ENCODE measurements at places on chromosomes 6 and 20. TPM values are rescaled to one million over a fixed set of nuclear protein-coding genes. Genes with fewer than 3 reads are reported as not detected.

- ATAC-seq, result no peak
Measured at GRCh38 chr20:63259734-63260460, 5.6 kb upstream of the NKAIN4 start.

Gene PRDM13
- total RNA-seq, result 0.13 TPM

Gene LY86
- not detected for total RNA-seq

- ATAC-seq, result no peak
Measured at GRCh38 chr20:60236613-60237012, 278.4 kb downstream of the CDH26 start.

DNA sequence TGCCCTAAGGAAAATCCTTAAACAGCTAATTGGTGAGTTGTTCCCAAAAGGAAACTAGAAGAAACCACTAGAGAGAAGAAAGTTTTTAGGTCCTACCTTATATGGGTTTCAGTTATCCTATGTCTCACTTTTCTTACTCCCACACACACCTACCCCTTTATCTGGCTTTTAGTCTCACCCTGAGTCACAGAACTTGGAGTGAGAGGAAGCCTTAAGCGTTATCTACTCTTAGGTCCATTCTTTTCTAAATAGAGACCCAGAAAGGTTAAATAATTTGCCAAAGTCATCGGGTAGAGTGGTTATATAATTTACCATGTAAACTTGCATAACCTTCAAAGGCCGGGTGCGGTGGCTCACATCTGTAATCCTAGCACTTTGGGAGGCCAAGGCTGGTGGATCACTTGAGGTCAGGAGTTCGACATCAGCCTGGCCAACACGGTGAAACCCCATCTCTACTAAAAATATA, 4.3 kb upstream of the RPP21 start:
- ATAC-seq, result no peak

- ATAC-seq, result no peak
Measured at GRCh38 chr6:136930528-136930927, 8.4 kb downstream of the SLC35D3 start.

GRCh38 chr20:44750081-44750805, 4.6 kb downstream of the KCNK15 start:
- no peak for ATAC-seq

DNA sequence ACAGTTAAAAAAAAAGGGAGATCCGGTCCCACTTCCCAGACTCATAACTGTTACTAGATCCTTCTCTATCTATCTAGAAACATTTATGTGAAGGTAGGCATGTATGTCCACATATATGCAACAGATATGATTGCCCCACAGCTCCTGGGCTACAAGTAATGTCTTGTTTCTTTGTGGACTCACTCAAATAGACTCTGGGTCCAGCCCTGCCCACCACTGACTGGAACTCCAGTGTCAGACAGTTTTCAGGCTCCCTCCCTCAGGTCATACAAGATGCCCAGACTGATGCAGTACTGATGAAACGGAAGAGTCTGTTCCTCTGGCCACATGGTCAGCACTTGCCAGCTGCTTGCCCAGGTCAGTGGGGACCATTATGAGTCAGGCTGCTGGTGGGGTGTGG, 30.8 kb upstream of the IER3 start:
- ATAC-seq, result peak; percentile 32

DNA sequence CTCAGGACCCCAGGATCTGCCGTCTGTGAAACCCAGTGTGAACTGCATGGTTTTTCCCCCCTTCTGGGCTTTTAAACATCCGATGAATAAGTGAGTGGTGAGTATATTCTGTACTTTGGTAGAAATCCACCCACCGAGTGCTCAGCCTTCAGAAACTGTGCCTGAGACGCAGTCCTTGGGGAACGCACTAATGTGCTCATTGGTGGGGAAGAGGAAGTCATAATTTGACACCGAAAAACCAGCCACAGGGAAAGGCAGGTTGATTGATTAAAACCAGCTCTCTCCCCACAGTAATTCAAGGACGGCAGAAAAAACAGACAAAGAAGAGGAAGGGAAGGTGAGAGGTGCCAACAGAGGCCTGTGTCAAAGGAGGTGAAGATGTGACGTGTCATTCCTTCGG, 21.7 kb downstream of the EDN3 start:
- ATAC-seq, result peak; percentile 42

Gene PCK1
- total RNA-seq, result 0.83 TPM

GRCh38 chr6:170095273-170095981, 195.5 kb downstream of the DLL1 start:
- no peak for ATAC-seq

DNA sequence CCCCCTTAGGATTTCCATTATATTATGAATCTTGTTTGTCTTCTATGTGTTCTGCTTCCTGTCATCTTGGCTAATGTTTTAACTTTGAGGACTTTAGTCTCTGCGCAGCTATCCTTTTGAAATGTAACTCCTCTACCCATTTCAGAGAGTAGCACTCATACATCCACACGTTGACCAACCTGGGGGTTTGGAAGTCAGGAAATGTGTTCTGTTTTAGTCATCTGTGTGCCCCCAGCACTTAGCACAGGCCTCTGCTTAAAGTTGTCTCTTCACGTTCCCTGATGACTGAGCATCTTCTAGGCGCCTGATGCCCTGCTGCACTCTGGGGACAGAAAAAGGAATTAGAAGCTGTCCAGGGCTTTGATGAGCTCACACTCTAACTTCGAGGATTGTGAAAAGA, 47.9 kb downstream of the HMGN3 start:
- no peak for ATAC-seq

DNA sequence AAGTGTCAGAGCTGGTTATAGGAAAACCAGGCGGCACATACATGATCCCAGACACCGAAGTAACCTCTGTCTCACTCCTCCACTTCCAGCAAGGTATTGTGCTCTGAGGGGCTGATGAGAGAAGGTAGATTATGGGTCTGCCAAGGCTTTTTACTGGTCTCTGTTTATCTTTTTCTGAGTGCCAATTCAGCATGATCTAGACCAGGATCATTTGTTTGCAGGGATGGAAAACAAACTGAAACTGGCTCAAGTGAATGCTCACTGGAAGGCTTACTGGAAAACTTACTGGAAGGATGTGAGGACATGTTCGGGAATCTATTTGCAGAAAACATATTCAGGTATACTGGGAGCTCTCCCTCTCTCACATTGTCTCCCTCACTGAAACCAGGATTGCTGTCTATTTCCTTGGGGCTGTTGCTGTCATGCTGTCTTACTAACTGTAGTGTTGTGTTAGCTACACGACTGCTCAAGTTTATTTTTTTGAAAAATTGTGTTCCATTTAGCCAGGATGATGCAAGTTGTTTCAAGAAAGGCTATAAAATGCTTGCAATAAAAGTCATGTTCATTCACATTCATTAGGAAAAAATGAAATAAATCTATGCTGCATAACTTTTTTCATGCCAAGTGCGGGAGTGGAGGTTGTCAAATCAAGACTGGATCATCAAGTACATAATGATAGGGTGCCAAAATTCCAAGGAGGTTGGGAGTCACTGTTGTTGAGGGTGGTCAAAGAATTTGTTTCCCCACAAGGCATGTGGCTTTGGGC, 37.0 kb downstream of the KLHL31 start:
- no peak for ATAC-seq

DNA sequence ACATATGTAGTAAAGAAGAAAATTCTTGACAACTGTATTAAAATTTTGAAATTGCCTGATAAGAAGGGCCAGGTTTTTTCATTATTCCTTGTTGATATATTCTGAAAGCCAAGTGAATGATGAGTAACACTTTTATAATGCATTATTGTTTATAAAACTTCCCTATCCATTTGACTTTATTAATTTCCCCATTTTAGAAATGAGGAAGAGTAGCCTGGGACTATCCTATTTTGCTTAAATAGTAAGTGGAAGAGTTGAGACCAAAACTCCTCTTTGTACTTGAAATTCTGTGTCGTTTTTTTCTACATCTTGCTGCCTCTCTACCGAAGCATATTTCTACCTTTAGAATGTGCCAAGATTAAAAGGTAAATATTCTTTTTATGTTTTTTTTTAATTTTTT, 39.7 kb downstream of the TRMT11 start:
- ATAC-seq, result no peak

Gene CLVS2
- 0.31 TPM for total RNA-seq

GRCh38 chr6:7035837-7036249, 71.9 kb upstream of the RREB1 start:
- no peak for ATAC-seq

Gene MUC22
- 0.44 TPM for total RNA-seq

DNA sequence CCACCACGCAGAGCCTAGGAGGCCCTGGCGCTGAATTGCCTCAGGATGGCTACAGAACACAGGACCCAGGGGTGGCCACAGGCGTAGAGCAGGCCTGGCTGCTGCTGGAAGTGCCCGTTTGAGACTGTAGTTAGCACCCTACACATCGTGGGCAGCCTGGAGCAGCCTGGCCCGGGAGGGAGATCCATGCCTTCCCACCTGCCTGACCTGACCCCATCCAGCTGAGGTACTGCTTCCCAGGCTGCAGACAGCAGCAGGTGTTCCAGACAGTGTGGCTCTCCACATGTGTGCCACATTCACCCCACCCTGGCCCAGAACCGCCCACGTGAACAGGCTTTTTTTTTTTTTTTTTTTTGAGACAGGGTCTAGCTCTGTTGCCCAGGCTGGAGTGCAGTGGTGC, 20.9 kb upstream of the MAP1LC3A start:
- no peak for ATAC-seq

DNA sequence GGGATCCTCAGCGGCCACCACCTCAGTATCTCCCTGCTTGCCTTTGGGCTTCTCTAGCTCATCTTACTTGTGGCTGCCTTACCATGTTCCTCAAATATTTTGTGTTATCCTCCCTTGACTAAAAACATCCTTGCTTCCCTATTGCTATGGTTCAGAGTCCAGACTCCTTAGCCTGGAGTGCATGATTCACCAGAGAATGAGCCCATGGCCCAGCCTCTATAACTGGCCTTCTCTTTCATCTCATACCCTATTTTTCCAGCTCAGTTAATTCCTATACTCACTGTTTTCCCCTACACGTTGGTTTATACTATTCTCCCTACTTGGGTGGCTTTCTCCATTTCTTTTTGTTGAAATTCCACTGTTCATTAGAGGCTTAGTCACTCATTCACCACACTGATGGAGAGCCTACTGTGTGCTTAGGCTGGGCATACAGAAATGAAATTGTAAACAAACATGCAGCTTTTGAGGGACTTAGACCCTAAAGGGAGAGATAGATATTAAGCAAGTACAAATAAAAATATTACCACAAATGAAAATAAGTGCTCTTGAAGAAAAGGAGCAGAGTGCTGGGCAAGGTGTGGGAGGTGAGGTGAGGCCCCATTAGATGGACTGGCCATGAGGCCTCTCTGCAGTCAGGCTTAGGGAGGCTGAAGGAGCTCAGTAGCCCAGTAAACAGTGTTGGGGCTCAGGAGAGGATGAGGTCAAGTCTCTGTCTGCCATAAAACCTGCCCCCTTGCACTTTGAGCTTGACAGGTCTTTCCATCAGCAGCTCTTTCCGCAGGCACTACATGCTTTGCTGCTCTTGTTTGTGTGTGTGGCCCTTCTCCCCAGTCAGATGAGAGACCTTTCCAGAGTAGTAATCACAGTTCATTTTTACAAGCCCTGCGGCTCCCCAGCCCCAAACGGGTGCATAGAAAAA, 109.3 kb downstream of the TCP11 start:
- no peak for ATAC-seq

Gene ESR1
- 0.67 TPM for total RNA-seq

GRCh38 chr6:106318061-106318460, 7.5 kb downstream of the ATG5 start:
- no peak for ATAC-seq

DNA sequence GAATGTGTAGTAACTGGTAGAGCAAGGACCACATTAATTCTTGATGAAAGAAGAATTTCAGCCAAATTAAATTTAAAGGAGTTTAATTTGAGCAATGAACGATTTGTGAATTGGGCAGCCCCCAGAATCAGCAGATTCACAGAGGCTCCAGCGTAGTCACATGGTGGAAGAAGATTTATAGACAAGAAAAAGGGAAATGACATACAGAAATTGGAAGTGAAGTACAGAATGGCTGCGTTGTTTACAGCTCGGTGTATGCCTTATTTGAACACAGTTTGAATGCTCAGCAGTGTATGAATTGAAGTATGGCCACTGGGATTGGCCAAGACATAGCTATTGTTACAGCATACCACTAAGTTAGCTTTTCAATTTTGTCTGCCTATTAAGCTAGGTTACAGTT, 173.6 kb upstream of the ARG1 start:
- ATAC-seq, result no peak

DNA sequence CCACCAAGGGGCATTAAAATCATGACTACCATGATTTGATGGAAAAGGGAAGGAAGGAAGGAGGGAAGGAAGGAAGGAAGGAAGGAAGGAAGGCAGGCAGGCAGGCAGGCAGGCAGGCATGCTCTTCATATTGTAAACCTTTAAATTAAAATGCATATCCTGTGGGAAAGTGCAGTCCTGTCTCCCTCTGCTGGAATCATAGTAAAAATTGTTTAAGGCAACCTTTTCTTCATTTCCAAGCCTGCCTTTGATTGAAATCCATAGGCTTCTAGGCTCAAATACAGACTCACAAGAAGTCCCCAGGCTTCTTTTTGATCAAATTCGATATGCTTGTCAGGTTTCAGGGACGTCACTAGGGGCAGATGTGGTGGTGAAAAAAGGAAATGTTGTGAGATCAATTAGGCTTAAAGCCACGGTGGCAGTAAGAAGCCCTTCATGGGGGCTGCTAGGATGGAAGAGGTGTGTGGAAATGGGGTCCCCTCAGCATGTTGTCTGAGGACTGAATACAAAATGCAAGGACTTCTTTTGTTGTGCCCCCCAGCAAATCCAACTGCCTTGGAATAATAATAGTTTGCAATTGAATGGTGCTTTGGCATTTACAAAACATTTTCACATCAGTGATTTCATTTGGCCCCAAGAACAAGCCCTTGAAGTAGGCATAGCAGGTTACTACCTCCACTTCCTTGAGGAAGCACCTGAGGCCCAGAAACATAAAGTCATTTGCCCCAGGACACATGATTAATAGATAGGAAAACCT, 25.6 kb upstream of the GABRR1 start:
- peak; percentile 61 for ATAC-seq

Gene PNPLA1
- 0.56 TPM for total RNA-seq

DNA sequence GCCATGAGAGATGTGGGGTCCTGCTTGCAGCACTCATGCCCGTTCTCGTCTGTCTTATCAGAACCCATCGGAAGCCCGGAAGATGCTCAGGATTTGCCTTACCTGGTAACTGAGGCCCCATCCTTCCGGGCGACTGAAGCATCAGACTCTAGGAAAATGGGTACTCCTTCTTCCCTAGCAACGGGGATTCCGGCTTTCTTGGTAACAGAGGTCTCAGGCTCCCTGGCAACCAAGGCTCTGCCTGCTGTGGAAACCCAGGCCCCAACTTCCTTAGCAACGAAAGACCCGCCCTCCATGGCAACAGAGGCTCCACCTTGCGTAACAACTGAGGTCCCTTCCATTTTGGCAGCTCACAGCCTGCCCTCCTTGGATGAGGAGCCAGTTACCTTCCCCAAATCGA, 8.3 kb downstream of the PI16 start:
- peak; percentile 82 for ATAC-seq

DNA sequence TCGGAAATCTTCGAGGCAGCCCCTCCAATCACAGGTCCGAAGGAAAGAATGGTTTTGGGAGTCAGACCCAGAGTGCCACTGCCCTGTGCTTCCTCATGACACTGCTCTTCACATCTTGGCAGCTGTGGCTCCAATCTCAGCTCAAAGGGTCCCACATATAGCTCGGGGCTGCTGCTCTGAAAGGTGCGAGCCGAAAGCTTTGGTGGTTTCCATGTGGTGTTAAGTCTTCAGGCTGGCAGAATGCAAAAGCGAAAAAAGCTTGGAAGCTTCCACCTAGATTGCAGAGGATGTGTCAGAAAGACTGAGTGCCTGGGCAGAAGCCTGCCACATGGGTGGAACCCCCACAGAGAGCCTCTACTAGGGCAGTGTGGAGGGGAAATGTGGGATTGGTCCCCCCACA, 314.3 kb upstream of the CHD6 start:
- no peak for ATAC-seq

Gene LKAAEAR1
- 0.52 TPM for total RNA-seq
